Activated CD4-positive, alpha-beta T cell treated with anti-CD3 and anti-CD28 coated beads for 24 hours (primary cell): ENCODE measurements at places on chromosomes 6 and 20.

GRCh38 chr20:1282966-1283365, 16.9 kb downstream of the SNPH start:
- no peak for DNase-seq

GRCh38 chr6:119314885-119315272, 34.7 kb downstream of the MAN1A1 start:
- no peak for DNase-seq

DNA sequence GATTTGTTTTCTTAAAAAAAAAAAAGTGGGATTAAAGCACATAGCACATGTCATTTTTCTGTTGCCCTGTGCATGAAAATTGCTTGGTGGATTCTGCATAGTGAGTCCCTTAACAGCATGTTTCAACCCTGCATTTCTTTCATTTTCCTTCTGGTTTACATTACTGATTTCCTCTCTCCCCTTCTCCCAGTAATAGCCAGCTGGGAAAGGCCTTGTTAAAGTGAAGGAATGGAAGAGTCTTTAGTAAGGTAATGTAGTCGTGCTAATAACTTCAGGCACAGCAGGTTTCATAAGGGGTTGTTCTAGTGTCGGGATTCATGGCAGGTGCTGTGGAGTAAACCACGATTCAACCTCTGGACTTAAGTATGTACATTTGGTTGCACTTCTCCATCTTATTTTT, 202.4 kb downstream of the FARS2 start:
- no peak for DNase-seq

DNA sequence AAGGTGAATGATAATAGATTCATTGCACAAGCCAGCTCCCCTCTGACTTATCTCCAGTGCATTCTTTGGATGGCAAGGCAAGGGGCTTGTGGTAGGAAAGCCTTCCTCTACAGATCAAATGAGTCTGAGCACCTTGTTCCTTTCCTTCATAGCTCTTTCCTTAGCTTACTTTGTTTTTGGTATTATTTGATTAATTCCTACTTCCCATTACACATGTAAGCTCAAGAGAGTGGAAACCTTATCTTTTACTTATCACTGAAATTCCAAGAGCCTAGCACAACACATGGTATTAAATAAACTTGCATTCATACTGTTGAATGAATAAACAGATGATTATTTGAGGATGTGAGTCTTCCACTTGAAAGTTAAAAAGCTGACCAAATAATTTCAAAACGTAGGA, 41.7 kb downstream of the FRK start:
- DNase-seq, result no peak

DNA sequence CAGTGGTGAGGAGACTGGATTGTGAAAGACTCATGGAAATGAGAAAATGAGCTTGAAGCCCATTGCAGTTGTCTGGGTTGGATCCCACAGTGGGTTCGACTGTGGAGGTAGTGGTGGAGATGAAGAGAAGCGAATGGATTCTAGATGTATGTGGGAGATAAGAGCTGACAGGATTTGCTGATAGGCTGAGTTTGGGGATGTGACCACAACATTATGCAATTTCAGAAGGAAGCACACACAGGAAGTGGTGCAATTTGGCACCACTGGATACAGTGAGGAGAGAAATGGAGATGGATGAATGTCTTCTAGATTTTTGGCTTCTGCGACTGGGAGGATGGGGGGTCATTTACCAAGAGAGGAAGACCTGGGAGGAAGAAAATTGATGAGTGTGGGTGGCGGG, 64.4 kb upstream of the MAFB start:
- DNase-seq, result no peak

GRCh38 chr20:61369731-61370520, 117.9 kb downstream of the CDH4 start:
- DNase-seq, result no peak

DNA sequence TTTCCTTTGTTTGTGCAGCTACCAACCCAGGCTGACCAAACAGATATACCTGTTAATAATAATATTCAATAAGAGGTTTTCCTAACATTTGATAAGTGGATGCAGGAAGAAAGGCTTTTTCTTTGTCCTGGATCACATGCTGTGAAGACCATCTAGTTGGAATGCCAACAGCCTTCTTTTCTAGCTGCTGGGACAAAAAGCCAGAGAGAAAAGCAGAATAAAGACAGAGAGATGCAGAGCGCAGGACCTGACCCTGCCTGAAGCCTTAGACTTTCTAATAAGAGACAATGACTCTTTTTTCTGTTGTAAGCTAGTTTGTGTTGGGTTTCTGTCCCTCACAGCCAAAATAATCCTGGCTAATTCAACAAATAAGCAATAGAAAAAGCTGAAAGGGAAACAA, 308.2 kb downstream of the PHF3 start:
- DNase-seq, result no peak

DNA sequence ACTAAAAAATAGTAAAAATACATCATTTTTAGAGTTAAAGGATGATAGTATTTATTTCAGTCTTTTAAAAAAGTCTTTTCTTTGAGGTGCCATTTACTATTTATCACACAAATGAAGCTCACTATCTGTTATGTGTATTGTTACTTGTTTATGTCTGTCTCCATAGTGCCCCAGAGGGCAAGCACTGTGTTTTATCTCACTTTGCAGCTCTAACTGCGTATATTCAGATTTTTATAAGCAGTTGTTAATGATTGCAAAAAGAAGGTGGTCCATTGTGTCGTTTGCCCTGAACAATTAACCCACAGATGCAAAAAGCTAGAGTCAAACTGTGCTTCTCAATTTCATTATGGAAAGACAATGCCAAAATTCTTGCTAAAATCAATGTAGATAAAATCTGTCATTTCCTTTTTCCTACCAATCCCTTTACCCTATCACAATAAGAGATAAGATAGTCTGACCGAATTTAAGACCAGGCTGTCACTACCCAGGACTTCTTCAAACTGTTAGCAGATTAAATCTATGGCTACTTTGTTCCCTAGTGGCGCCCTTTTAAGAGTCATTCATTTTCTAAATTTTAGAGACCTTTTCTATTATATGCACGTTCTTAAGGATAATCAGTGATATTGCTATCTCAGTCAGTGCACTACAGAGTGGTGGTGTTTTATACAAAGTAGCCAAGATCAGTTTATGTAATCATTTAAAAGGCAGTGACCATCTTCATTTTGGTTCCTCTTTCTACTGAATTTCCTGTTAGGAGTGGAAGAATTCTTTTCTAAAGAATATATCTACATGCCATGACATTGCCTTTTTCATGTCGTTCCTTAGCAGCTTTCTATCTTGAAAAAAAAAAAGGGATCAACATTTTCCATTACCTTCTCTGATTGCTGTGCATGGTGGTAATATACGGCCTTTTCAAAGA, 133.1 kb upstream of the PRDM1 start:
- no peak for DNase-seq

GRCh38 chr6:104046426-104046825, 813.3 kb downstream of the HACE1 start:
- no peak for DNase-seq

- DNase-seq, result no peak
These were observed 8.3 kb downstream of the R3HDML start for GRCh38 chr20:44345147-44345546.

- no peak for DNase-seq
These were observed 695.0 kb downstream of the COL12A1 start for GRCh38 chr6:74510878-74511277.

- DNase-seq, result no peak
These were observed 61.0 kb downstream of the ENPP1 start for GRCh38 chr6:131868836-131869235.

DNA sequence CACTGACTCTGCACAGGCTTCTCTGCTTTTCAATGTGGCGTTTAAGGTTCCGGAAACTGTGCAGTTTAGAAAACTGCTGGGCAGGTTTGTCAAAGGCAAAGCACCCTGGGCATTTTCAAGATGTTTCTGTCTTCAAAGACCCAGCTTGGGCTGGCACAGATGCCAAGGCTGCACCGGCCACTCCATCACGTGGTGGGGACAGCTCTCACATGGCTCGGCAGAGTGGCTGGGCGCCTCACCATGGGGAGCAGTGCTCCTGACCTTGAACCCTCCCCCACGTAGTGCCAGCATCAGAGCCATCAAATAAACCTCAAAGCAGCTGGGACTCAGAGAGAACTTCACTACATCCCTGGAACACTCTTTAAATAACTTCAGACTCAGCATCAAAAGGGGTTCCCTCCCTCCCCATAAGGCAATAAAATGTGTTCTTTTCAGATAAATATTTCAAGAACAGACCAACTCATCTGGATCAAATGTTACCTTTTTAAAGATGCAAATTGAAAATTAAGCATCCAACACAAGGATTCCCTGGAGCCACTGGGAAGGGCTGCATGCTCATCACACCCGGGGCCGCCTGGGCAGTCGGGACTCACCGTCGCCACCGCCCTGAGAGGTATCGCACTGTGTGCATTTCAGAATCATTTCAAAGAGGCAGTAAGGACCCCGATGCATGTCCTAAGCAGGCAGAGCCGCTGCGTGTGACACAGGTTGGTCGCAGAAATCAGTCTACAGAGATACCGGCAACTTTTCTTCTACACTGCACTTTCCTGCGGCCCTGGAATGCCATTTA, 157.1 kb downstream of the CDH4 start:
- DNase-seq, result no peak

DNA sequence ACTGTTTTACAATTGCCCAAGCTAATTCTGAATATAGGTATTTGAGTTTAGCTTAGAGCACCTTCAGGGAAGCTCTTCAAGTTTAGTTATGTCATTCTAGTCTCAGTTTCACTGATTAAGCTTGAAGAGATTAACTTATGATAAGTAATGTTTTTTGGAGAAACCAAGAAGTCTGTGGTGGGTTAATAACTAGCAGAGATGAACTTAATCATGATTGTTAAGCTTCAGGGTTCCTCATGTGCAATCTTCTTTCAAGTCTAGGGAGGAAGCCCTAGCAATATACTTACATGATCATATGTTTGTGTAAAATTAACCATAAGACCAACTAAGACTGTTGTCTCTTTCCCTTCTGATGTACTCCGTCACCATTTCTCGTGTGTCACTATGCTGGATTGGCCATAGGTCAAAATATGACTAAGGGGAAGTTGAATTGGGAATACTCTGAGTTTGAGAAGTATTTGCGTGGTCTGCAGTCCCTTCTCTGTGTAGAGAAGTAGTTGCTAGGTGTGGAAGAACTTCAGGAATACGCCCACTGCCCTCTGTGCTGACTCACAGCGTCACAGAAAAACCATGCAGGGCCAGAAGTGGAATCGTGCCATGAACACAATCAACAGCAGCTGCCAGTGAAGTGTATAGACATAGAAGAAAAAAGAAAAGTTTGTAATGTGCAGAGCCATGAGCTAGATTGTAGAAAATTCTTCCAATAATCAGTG, 88.3 kb downstream of the SH3BGRL2 start:
- DNase-seq, result no peak

DNA sequence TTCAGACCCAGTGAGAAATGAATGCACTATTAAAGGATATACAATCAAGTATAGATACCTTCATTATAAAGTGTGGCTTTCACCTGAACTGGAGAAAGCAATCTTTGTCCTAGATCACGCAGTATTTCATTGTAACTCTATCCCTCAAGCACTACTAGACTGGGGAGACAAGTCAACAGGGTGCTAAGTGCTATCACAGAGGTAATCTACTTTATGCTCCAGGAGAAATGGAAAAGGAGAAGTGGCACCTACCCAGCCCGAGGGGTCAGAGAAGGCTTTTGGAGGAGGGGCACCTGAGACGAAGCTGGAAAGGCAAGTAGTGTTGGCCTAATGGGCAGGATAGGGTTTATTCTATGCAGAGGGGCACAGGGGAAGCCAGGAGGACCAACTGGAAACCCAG, 17.1 kb downstream of the ZHX3 start:
- no peak for DNase-seq

- DNase-seq, result no peak
These were observed 223.2 kb downstream of the PRL start for GRCh38 chr6:22073516-22074198.

DNA sequence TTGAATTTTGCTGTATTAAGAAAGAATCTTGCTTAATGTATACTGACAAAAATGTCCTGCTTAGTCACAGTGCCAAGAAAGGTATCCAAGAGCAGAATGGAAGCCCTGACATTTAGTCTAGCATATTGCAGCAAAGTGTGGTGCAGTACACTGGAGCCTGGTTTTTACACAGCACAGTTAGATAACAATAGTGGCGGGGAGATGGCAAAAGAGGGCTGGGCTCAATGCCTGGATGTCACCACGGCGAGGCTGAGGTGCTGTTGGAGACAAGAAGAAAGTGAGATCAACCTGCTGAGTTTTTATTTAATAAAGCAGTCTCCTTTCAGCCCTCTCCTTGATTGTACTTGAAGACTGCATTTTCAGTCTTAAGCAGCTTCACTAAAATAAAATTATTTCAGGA, 426.0 kb downstream of the LMBRD1 start:
- no peak for DNase-seq

GRCh38 chr6:52522151-52522626, 54.7 kb downstream of the TRAM2 start:
- no peak for DNase-seq

- DNase-seq, result no peak
These were observed 3.5 kb upstream of the DDR1 start for GRCh38 chr6:30880698-30881252.

DNA sequence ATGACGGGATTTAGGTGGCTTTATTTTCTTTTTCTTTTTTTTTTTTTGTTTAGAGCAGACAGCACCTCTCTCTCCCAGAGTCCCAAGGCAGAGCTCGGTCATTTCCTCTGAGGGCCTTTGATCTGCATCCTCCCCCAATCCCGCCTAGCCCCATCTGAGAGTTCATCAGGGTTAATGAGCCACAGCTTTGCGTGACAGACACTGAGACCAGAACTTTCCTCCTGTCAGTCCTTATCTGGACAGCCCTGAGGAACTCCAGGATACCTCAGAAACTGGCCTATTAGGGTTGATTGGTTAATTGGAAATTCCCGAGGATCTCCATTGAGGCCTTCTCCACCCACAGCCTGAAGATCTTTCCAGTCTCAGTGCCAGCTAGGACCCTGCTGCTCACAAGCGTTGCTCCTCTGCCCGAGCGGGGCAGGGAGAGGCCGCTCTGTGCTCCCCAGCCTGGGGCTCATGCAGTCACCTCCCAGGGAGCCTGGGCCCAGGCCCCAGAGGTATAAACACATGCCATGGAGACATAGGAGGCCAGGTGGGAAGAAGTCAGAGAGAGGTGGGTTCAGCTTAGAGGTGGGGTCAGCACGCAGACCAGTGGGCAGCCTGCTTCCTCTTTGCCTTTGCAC, 1.4 kb upstream of the LRRN4 start:
- no peak for DNase-seq

GRCh38 chr6:33040157-33040556, 30.8 kb upstream of the HLA-DOA start:
- DNase-seq, result no peak

DNA sequence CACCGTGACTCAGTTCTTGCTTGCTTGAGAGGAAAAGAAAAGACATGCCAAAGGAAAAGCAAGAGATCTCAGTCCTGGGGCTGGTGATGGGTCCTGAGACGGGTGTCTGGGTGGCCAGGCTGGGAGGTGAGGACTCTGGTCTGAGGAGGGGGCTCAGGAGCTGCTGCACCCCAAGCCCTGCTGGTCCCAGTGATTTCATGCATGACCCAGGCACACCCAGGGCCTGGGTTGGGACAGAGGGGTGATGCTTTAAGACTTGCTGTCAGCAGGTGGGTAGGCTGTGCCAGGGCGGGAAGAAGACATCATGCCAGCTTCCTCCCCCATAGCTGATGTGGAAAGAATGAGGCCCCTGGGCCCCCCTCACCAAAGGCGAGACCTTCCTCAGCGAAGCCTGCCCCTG, 65.1 kb upstream of the PMEPA1 start:
- DNase-seq, result no peak

GRCh38 chr6:149111556-149112115, 205.9 kb upstream of the TAB2 start:
- DNase-seq, result no peak
